Left kidney (tissue), 8 donors: ENCODE measurements at places on chromosomes 2 and 18.

DNA sequence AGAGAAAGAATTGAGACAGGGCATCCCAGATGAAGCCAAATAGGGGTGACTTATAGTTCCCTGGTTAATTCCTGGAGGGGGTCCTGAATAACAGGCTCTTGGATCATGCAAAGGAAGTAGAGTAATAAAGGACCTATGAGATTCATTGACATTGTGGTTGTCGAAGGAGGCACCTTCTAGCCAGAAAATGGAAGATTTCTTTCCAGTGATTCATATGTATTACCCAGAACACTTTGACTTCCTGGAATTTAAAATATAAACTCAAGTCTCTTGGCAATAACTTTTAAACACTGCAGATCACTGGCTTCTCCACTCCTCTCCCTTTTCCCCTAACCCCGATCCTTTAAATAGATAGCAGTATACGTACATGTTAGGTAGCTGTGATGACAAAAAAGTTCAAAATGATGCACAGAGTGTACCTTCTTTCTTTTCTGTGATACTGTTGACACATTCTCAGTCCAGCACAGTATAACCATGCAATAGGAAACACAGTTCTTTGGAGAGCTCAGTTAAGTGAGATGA is 211.8 kb downstream of the LTBP1 start:
- no peak for DNase-seq

DNA sequence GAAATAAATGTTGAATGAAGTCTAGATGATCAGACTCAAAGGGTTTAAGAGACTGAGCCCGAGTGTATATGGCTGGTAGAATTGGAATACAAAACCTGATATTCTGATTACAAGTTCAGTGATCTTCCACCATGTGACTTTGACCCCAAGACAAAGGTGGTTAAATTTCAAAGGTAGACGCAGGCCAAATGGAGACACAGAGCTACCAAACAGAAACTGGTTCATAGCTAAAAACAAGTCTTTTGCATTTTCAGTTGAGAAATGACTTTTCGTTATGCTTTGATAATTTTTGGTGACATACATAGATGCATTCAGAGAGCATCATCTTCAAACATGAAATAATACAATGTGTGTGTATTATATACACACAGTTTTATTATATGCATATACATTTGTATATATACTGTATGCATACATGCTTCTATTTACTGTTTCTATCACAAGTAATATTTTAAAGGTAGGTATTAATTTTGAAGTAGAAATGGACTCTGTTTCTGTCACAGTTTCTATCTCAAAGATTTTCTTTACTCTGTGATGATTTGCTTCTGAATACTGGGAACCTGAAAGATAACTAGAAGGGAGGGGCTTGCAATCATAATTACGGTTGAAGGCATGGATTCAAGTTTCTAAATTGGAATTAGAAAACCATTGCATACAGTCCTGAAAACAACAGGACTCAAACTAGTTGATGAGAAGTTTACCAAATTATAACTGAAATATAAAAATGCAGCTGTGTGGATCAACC is 142.3 kb downstream of the ABCA12 start:
- DNase-seq, result no peak

DNA sequence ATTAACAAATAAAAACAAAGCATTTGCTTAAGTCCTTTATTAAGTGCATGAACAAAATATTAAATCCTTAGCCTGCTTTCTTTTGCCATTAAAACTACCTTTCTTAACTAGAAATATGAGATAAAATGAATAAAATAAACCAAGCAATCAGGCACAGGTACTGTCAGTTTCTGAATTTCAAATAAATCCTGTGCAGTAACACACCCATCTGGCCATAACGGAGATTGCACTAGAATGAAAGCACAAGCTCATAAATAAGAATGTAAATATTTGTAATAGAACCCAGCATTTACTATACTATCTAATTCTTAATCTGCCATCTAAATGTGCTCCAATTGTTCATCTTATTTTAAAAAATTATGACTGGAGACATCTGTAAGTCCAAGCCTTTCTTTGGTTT is 31.9 kb downstream of the PRKRA start:
- DNase-seq, result peak; percentile 7

- no peak for DNase-seq
Observed at GRCh38 chr2:73897934-73898333, 5.1 kb downstream of the ACTG2 start.

DNA sequence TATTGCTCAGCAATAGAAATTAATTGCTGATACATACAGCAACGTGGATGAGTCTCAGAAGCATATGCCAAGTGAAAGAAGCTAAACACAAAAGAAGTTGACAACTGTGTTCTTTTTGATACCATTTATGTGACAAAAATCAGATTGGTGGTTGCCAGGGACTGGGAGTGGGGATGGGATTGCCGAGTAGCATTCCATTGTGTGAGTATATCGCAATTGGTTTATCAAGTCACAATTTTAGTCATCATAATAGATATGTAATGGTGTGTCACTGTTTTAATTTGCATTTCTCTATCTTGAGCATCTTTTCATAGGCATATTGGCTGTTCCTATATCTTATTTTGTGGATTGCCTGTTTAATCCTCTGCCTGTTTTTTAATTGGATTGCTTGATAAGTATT is 20.9 kb downstream of the STRADB start:
- DNase-seq, result no peak

DNA sequence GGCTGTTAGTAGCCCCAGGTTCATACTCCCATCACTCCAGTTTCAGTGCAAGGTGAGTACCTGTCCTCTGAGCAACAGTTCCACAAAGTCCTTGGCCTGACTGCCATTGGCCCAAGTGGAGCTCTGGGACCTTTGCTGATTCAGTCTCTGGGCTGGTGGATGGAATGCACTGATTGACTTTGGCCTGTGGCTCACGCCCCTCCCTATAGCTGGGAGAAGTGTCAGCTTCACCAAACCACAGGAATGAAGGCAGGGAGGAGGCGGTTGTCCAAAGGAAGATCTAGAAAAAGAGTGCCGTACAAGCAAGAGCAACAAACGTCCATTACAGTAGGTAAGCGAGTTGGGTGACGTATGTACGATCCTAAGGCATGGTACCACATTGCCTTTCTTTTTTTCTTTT is 34.0 kb downstream of the QPCT start:
- no peak for DNase-seq

- no peak for DNase-seq
Observed at GRCh38 chr2:24076849-24077534, 866 bp upstream of the SF3B6 start.

- no peak for DNase-seq
Observed at GRCh38 chr2:203580844-203581243, 45.7 kb upstream of the RAPH1 start.
